SJSA1 (cell line): ENCODE measurements at places on chromosomes 2 and 18. TPM values are rescaled to one million over a fixed set of nuclear protein-coding genes. Genes with fewer than 3 reads are reported as not detected.

Gene SESTD1
- 23.1 and 26.8 TPM in 2 replicates for total RNA-seq

Gene CTNNA2
- total RNA-seq, result not detected in 2 replicates

- no peak for DNase-seq
These were observed 199.5 kb downstream of the SETBP1 start for GRCh38 chr18:44880170-44880569.

GRCh38 chr2:68837164-68837860 is 33.9 kb downstream of the BMP10 start:
- no peak for DNase-seq

DNA sequence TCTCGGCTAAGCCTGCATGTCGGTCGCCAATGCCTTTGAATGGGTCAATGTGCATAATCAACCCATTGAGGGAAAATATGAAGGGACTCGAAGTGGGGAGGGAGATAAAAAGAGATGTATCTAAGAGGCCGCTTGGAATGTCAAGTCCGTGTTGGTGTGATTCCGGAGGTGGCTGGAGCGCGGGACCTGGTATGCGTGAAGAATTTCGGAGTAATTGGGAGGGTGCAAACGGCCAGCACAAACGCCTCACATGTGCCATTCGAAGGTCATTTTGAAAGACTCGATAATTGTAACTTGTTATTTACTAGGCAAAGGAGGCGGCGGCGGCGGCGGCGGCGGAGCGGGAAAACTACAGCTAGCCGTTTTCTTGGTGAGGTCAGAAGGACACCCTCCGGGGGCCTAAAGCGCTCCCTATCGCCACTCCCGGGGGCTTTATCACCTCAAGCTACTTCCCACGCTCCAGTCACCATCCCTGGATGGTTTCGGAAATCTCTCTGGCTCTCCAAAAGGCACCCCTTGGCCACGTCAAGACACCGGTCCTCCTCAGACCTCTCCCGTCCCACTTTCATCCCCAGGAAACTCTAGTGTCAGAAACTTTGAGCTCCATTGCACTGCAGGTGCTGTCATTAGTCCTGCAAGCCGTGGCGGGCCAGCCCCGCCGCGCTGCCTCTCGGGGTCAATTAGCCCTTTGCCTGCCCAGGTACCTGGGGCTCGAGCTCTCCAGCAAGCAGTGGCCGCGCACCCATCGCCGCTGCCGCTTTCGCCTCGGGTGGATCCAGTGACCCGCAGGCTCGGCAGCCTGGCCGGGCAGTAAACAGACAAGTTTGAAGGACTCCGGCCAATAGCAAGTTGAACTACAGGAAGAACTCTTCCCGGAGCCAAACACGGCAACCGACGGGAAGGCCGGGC is 1.5 kb downstream of the ERBB4 start:
- DNase-seq, result peak; percentile 5
